Ureter (tissue), 1 donor: ENCODE measurements at places on chromosomes 5 and 9. TPM values are rescaled to one million over a fixed set of nuclear protein-coding genes. Genes with fewer than 3 reads are reported as not detected.

INSL4 gene
- total RNA-seq, result not detected

DNA sequence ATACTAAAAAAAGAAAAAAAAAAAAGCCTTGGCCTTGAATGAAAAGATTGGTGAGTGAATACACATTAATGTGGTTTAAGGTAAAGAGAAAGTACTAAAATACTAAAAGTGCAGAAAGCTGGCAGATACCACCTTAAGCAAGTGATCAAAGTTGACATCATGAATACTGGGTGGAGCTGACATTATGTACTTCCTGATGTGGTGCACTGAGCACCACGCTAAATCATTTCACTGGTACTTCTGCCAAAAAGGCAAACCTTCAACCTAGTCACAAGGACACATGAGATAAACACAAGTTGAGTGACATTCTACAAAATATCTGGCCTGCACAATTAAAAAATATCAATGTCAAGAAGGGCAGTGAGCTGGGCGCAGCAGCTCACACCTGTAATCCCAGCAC lies 33.8 kb upstream of the PANK3 start:
- no peak for DNase-seq

GRCh38 chr5:131459216-131459615 lies 175.8 kb downstream of the RAPGEF6 start:
- no peak for DNase-seq

CACFD1 gene
- 24.9 TPM for total RNA-seq

- no peak for DNase-seq
Observed at GRCh38 chr5:145924849-145925248, 11.5 kb upstream of the SH3RF2 start.

PLEKHG4B gene
- 9.5 TPM for total RNA-seq

DNA sequence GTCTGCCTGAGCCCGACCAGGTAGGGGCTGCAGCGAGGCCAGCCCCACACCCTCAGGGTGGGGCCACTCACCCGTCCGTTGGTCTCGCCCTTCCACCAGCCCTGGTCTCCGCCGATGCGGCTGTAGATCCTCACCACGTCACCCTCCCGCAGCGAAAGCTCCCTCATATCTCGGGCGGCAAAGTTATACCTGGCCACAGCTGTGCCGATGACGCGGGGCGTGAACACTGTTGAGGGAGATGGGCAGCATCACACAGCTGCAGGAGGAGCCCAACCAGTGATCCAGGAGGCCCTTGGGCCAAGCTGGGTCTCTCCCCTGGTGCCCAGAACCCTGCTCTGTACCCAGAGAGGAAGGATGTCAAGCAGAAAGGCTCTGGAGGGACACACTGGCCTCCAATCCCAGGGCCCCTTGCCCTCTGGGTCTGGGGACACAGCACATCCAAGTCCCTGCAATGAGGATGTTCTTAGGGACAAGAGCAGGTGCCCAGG lies 30.3 kb upstream of the SARDH start:
- no peak for DNase-seq

- no peak for DNase-seq
Observed at GRCh38 chr5:126794157-126794828, 17.4 kb downstream of the LMNB1 start.

- no peak for DNase-seq
Observed at GRCh38 chr9:137665697-137666512, 47.1 kb downstream of the EHMT1 start.

- no peak for DNase-seq
Observed at GRCh38 chr5:57780306-57780960, 297.8 kb upstream of the ACTBL2 start.

DNA sequence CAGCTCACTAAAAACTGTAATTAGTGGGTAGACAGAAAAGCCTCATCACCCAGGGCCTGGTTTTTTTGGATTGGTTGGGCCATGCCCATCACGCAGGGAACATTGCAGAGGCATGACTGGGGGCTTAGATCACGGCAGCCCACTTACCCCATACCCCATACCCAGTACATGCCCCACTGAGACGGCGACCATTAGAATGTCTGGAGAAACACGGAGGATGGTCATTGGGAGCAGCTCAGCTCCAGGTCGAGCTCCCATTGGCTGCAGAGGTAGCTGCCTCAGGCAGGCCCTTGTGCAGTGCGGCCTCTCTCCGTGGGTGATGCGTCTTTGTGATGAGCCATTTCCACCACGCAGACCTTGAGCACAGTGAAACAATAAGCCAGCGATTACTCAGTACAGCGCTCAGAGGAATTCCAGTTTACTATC lies 204.0 kb downstream of the GADD45G start:
- no peak for DNase-seq

DNA sequence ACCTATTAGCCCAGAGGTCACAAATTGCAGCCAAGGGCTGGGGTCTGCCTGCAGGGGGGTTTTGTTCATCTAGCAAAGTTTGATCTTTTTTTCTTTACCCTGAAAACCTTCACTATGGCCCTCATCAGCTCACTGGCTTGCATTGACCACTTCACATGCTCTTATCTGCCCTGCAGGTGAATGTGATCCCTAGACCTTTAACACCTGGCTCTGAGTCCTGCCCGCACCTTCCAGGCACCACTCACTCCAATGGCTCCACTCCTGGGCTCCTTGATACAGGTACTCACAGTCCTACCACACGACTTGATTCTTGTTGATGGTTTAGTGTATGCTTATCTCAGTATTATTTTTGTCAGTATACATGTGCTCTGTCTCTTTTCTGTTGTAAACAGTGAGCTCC lies 92.5 kb downstream of the FEM1C start:
- DNase-seq, result no peak

PCDHGB2 gene
- 4.3 TPM for total RNA-seq

DNA sequence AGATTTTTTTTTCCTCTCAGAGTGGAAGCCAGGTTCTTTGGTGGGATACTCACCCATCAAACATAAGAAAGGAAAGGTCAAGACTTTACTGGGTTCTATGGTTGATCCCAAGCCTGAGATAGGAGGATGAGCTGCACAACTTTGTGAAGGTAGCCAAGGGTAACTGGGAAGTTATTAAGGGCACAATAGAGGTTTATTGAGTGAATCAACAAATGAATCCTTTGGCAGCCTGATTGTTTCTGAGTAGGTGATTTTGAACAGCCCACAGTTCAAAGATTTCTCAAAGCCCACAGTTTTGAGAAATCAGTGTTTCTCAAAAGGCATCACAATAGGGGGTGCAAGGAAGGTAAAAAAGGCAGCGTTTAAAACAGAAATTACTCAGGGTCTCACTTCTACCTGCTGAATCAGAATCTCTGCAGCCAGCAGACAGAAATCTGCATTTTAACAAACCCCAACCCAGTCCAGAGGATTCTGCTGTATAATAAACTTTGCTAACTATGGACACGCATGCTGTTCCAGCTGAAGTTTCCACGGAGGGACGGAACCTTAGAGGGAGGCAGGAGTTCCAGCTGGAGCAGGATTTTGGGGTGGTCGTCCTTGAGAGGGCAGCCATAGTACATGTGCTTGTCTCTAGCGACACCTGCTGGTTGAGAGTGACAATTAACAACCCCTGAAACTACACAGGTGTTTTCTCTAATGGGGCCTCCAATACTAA lies 32.7 kb upstream of the FSD1L start:
- peak; percentile 57 for DNase-seq

GRCh38 chr9:10566848-10567247 lies 46.0 kb downstream of the PTPRD start:
- no peak for DNase-seq

DNA sequence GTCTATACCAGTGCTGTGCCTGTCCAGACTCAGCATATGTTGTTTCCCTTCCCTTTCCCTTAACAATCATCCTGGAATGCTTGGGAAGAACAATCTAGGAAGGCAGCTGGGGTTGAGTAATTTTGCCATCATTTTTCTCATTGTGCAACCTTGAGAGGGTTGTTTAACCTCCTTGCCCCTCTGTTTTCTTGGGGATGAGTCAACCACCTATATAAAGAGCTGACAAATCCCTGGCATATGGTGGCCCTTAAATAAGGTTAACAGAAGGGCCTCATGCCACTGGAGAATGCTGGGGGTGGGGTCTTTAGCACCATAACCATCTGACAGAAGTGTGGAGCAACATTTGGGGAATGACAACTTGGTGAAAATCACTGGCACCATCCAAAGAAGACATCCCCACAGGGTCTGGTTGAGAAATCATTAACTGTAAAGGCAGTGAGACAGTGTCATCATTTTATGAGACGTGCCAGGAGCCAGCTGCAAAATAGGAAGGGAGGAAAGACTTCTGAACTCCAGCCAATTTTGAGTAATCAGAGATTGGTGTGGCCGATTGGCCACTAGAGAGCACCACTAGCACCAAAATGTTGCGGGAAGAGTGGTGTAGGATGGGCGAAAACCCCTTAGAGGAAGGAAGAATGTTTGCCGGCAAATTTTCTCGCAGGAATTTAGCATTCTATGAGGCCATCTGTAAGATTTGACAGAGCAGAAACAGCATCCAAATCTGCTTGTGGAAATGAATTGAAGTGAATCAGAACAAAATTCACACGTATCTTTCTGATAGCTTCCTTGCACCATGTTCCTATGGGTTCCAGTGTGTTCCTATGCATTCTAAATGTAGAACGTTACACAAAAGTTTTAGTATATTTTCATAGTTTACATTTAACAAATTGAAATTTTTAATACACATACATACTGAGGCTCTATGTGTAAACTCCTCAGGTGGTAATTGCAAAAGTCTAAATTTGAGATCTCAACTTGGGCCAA lies 113.8 kb downstream of the MSX2 start:
- DNase-seq, result no peak

DNM1 gene
- total RNA-seq, result 31.4 TPM

DNA sequence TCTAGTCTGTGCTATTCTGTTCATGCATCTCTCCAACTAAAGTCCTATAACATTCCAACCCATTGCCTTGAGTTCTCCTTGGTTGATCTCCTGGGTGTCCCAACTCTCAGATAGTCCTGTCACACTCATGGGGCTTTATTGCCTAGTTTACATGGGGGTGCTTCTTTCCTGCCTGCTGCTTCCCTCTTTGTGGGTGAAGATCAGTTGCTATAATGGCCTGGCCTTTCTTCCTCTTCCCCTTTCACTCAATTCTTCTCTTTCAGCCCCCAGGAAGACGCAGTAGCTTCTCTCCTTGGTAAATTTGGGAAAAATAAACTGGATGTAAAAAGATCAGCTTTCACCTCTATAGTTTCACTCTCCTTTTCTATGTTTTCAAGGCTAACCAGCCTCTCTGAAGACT lies 66.5 kb downstream of the PTCD2 start:
- no peak for DNase-seq

GRCh38 chr5:135488727-135489465 lies 36.7 kb upstream of the TIFAB start:
- no peak for DNase-seq

GRCh38 chr5:150645070-150645700 lies 4.7 kb downstream of the SYNPO start:
- peak; percentile 77 for DNase-seq

DNA sequence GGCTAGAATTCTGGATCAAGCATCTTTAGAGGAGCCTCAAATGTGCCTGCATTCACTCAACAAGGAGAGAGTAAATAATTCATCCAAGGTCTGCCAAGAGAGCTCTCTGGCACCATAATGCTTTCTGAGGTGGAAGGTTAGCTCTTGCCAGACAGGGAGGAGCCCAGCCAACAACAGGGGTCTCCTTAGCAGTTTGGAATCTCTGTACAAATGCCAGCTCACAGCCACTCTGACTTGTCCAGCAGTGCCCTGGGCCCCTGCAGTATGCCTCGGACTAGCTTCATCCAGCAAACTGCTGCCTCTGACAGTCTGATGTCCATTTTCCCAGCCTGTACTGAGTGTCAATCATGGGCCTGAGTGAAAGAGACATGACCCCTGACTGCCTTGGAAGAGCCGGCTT lies 127.2 kb upstream of the SLC44A1 start:
- DNase-seq, result no peak

DNA sequence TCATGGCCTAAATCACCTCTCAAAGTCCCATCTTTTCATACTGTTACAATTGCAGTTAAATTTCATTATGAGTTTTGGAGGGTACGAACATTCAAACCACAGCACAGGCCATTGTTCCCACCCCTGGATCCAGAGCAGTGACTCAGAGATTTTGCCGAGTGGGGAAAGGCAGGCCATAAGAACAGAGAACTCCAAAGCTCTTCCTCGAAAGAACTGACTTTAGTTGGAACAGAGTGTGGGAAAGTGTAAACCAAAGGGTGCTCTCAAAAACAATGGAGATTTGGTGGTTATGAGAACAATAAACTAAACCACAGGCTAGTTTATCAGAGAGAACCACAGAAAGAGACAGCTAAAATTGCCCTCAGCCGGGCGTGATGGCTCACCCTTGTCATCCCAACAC lies 19.4 kb upstream of the GRPEL2 start:
- DNase-seq, result no peak

DNA sequence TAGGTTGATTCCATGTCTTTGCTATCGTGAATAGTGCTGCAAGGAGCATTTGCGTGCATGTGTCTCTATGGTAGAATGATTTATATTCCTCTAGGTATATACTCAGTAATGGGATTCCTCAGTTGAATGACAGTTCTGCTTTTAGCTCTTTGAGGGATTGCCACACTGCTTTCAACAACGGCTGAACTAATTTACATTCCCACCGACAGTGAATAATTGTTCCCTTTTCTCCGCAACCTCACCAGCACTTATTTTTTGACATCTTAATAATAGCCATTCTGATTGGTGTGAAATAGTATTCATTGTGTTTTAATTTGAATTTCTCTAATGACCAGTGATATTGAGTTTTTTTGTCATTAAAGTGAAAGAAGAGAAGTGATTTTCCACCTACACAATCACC lies 18.5 kb downstream of the IFNA5 start:
- no peak for DNase-seq

CEP72 gene
- total RNA-seq, result 10.9 TPM

- DNase-seq, result no peak
Observed at GRCh38 chr9:86685556-86685955, 261.8 kb downstream of the GAS1 start.

WNK2 gene
- 40.0 TPM for total RNA-seq

DNA sequence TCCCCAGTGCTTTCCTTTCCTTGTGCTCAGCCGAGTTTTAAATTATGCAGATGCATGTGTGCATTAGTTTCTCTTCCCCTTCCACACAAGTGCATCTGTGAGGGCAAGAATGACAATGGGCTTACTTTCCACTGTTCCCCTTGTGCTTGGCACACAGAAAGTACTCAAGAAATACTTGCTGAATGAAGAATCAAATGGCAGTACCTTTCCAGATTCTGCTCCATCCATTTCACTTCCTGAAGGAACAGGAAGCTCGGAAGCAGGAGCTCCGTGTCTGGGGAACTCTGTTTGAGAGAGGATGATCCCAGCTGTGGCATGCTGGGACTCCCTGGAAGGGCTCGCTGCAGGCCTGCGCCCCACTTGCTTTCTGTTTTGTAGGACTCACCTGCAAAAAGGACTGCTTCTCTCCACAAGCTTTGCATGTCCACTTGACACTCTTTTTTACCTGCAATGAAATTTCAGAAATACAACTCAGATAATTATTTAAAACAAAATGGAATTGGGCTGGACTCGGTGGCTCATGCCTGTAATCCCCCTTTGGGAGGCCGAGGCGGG lies 5.5 kb downstream of the MRNIP start:
- DNase-seq, result no peak

DNA sequence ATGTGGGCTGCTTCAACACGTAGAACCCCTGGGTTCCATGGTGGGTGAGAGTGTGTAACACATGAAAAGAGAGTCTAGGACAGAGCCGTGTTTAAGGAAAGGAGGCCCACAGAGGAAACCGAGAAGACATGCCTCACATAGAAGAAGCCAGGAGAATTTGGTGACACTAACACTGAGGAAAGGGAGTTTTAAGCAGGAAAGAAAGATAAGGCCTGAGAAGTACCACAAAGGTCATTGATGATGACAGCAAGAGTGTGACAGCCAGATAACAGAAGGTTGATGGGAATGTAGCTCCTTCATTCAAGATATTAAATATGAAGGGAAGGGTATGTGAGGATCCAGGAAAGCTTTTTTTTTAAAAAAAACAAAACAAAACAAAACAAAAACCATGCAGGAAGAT lies 72.4 kb upstream of the SPRY4 start:
- DNase-seq, result no peak
